Neuronal stem cell (in vitro differentiated cells): ENCODE measurements at places on chromosomes 7 and 10.

- DNase-seq, result no peak
- H3K36me3 ChIP-seq, result no peaks in the 10 kb centered on the region
- H3K4me3 ChIP-seq, result no peak overlapping the region
Measured at GRCh38 chr10:101481256-101481655, 106.8 kb downstream of the POLL start.

DNA sequence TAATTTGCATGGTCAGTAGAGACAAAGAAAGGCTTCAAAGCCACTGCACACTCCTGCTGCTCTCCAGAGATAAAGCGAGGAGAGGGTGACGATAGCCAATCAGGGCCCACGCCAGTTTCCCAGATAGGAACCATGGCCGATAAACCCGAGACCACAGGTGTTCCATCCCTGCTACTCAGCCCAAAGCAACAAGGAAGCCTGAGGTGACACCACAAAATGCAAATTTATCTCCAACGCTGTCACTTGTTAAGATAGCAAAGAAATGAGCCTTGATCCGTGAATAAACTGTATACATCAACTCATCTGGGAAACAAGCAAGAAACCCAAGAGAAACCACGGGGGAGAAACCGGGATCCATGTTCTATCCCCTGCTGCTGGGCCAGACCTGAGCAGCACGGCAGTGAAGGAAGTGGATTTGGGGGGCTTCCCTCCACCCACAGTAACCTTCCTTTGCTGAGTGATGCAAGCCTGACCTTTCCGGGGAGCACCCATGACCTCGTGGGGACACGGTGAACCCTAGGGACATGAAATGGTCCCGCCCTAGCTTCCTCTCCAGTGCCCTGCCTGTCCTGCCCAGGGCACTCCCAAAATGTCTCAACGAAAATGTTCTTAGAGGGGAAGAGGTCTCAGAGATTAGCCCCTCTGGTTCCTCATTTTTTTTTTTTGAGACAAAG lies 164.6 kb downstream of the PTPRN2 start:
- H3K36me3 ChIP-seq, result no peaks in the 10 kb centered on the region
- DNase-seq, result no peak
- H3K27ac ChIP-seq, result no peak overlapping the region
- H3K4me1 ChIP-seq, result no peaks in the 10 kb centered on the region

- H3K4me1 ChIP-seq, result peaks cover 2% of the 10 kb centered on the region
- no peak overlapping the region for H3K27ac ChIP-seq
- no peak for DNase-seq
- no peak overlapping the region for H3K4me3 ChIP-seq
- no peaks in the 10 kb centered on the region for H3K36me3 ChIP-seq
Measured at GRCh38 chr10:29946953-29947700, 112.3 kb downstream of the JCAD start.

- no peaks in the 10 kb centered on the region for H3K27me3 ChIP-seq
- no peak overlapping the region for H3K27ac ChIP-seq
- no peak for DNase-seq
- H3K36me3 ChIP-seq, result peaks cover 45% of the 10 kb centered on the region
- no peak overlapping the region for H3K4me3 ChIP-seq
Measured at GRCh38 chr10:84478151-84478550, 149.8 kb downstream of the CCSER2 start.

GRCh38 chr10:112362833-112363232 lies 11.1 kb upstream of the ACSL5 start:
- no peak overlapping the region for H3K27ac ChIP-seq
- DNase-seq, result no peak
- no peak overlapping the region for H3K4me3 ChIP-seq
- H3K36me3 ChIP-seq, result no peaks in the 10 kb centered on the region

- H3K4me1 ChIP-seq, result peaks cover 3% of the 10 kb centered on the region
- no peaks in the 10 kb centered on the region for H3K27me3 ChIP-seq
- no peak overlapping the region for H3K4me3 ChIP-seq
- no peak for DNase-seq
Measured at GRCh38 chr7:98119256-98119918, 12.7 kb downstream of the LMTK2 start.

GRCh38 chr7:151383638-151384351 lies 26.0 kb downstream of the WDR86 start:
- peaks cover 13% of the 10 kb centered on the region for H3K4me1 ChIP-seq
- H3K27me3 ChIP-seq, result no peaks in the 10 kb centered on the region
- H3K27ac ChIP-seq, result no peak overlapping the region
- no peak for DNase-seq

- H3K27ac ChIP-seq, result no peak overlapping the region
- H3K4me1 ChIP-seq, result no peaks in the 10 kb centered on the region
- no peaks in the 10 kb centered on the region for H3K27me3 ChIP-seq
- no peak for DNase-seq
- H3K4me3 ChIP-seq, result no peak overlapping the region
- no peaks in the 10 kb centered on the region for H3K36me3 ChIP-seq
Measured at GRCh38 chr10:12269056-12269455, 73.1 kb downstream of the CDC123 start.

- DNase-seq, result no peak
- H3K27ac ChIP-seq, result no peak overlapping the region
- H3K36me3 ChIP-seq, result no peaks in the 10 kb centered on the region
- no peaks in the 10 kb centered on the region for H3K4me1 ChIP-seq
- H3K4me3 ChIP-seq, result no peak overlapping the region
- no peaks in the 10 kb centered on the region for H3K27me3 ChIP-seq
Measured at GRCh38 chr10:77689339-77689738, 51.7 kb upstream of the KCNMA1 start.

GRCh38 chr10:98339799-98340198 lies 71.8 kb upstream of the LOXL4 start:
- no peak for DNase-seq
- H3K27ac ChIP-seq, result no peak overlapping the region
- no peaks in the 10 kb centered on the region for H3K36me3 ChIP-seq
- H3K4me3 ChIP-seq, result no peak overlapping the region
- H3K4me1 ChIP-seq, result no peaks in the 10 kb centered on the region

DNA sequence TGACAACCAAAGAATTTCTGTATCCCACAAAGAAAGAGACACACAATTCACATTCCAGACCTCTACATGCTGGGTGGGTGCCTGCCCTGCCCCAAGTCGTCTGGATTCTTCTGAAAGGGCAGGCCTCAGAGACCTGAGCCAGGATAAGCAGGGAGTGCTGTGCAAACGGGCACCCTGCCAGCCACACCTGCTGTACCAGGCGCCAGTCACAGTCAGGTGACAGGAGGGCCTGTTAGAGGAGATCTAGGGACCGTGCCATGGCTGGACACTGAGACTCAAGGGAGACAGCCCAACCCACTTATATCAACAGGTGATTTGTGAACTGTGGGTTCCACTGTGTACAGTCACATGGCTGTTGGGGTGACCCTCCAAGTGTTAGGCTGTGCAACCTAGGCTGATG lies 103.1 kb upstream of the AFAP1L2 start:
- H3K4me1 ChIP-seq, result peaks cover 8% of the 10 kb centered on the region
- H3K4me3 ChIP-seq, result no peak overlapping the region
- H3K36me3 ChIP-seq, result peaks cover 28% of the 10 kb centered on the region
- H3K27me3 ChIP-seq, result no peaks in the 10 kb centered on the region
- no peak overlapping the region for H3K27ac ChIP-seq

GRCh38 chr10:103441206-103441605 lies 11.0 kb downstream of the CALHM2 start:
- no peaks in the 10 kb centered on the region for H3K4me1 ChIP-seq
- no peak overlapping the region for H3K4me3 ChIP-seq
- no peak overlapping the region for H3K27ac ChIP-seq
- no peak for DNase-seq
- H3K27me3 ChIP-seq, result no peaks in the 10 kb centered on the region
- H3K36me3 ChIP-seq, result peaks cover 98% of the 10 kb centered on the region

DNA sequence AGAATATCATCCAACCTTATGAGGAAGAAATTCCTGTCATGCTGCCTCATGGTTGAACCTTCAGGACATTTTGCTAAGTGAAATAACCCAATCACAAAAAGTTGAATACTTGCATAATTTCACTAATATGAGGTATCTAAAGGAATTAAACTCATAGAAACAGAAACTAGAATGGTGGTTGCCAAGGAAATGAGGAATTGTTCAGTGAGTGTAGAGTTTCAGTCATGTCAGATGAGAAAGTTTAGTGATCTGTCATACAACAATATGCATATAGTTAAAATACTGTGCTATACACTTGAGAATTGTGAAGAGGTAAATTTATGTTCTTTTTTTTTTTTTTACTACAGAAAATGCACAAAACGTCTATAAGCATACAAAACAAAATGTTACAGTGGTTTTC lies 60.7 kb downstream of the R3HCC1L start:
- H3K27ac ChIP-seq, result no peak overlapping the region
- H3K27me3 ChIP-seq, result no peaks in the 10 kb centered on the region
- no peaks in the 10 kb centered on the region for H3K36me3 ChIP-seq
- no peak for DNase-seq
- H3K4me3 ChIP-seq, result no peak overlapping the region

- H3K36me3 ChIP-seq, result no peaks in the 10 kb centered on the region
- H3K4me1 ChIP-seq, result peaks cover 5% of the 10 kb centered on the region
- H3K27me3 ChIP-seq, result no peaks in the 10 kb centered on the region
- peak; percentile 30 for DNase-seq
- no peak overlapping the region for H3K27ac ChIP-seq
Measured at GRCh38 chr10:117004227-117005025, 561 bp downstream of the SHTN1 start.

GRCh38 chr7:15219758-15220157 lies 317.2 kb upstream of the DGKB start:
- DNase-seq, result no peak
- no peaks in the 10 kb centered on the region for H3K27me3 ChIP-seq
- no peaks in the 10 kb centered on the region for H3K36me3 ChIP-seq

- no peaks in the 10 kb centered on the region for H3K36me3 ChIP-seq
- no peak overlapping the region for H3K27ac ChIP-seq
- DNase-seq, result no peak
- H3K27me3 ChIP-seq, result no peaks in the 10 kb centered on the region
Measured at GRCh38 chr10:88082806-88083596, 219.6 kb downstream of the PTEN start.

DNA sequence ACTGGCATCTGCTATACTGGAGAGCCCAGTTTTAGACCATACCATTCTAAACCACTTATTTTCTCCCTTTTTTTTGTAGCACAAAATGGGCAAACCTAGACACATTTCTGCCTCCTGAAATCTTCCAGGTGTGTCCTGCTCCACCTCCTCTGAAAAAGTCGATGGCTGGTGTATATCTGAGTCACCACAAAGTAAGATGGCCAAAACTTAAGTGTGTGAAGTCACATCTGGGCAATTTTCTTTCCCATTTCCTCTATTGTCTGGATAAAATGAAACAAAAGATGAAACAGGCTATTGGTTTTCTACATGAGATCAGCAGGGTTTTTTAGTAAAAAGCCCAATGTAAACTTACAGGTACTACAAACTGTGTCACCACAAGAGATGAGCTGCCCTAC lies 65.5 kb downstream of the OSBPL3 start:
- no peaks in the 10 kb centered on the region for H3K36me3 ChIP-seq
- DNase-seq, result no peak
- peaks cover 2% of the 10 kb centered on the region for H3K4me1 ChIP-seq
- H3K27ac ChIP-seq, result no peak overlapping the region
- no peaks in the 10 kb centered on the region for H3K27me3 ChIP-seq
- no peak overlapping the region for H3K4me3 ChIP-seq

DNA sequence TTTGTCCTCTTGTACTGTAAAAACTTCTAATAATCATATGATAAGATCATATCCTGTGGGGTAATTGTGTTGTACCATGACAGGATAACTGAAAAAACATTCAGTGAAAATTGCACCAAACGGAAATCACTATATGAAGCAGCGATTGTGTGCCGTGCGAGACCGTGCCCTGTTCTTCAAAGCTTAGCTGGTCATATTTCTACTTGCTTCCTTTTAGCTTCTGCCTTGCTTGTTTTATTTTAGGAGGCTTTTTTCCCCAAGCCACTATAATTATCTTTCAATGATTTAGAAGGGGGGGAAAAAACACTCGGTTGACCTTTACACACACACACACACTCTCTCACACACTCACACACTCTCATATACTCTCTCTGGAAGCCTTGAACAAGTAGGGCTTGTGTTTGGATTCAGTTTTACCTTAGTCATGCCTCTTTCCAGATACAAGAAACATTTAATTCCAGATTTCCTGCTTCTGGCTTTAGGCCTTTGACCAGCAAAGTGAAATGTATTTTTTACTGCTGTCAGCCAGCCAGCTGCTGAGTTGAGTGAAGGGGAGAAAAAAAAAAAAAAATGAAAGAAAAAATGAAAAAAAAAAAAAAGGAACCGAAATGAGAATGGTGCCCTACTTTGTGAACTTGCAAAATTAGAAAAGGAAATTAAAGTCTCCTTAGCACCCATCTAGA lies 181.4 kb downstream of the ARID5B start:
- H3K4me3 ChIP-seq, result no peak overlapping the region
- no peak overlapping the region for H3K27ac ChIP-seq
- H3K27me3 ChIP-seq, result no peaks in the 10 kb centered on the region
- peaks cover 2% of the 10 kb centered on the region for H3K4me1 ChIP-seq
